SJSA1 (cell line): ENCODE measurements at places on chromosomes 12 and 14. TPM values are rescaled to one million over a fixed set of nuclear protein-coding genes. Genes with fewer than 3 reads are reported as not detected.

The REM2 gene
- 0.05 TPM in 1 of 2 replicates, not detected in the other for total RNA-seq

The SP1 gene
- 19.8 and 33.9 TPM in 2 replicates for total RNA-seq

The SLC17A8 gene
- not detected in 2 replicates for total RNA-seq

The GRIP1 gene
- total RNA-seq = 2.0 and 3.5 TPM in 2 replicates

The SDR9C7 gene
- not detected in 2 replicates for total RNA-seq

The OVCH1 gene
- total RNA-seq = not detected in 2 replicates

- no peak overlapping the region for H3K4me3 ChIP-seq
- DNase-seq = no peak
- H3K36me3 ChIP-seq = no peaks in the 10 kb centered on the region
- H3K27ac ChIP-seq = no peak overlapping the region
- no peaks in the 10 kb centered on the region for H3K4me1 ChIP-seq
Observed at GRCh38 chr14:42421377-42422078, 814.9 kb downstream of the LRFN5 start.

GRCh38 chr12:61037792-61038191, 1222.4 kb upstream of the USP15 start:
- H3K27me3 ChIP-seq = no peaks in the 10 kb centered on the region
- H3K4me3 ChIP-seq = no peak overlapping the region
- H3K4me1 ChIP-seq = no peaks in the 10 kb centered on the region
- DNase-seq = no peak
- H3K36me3 ChIP-seq = no peaks in the 10 kb centered on the region
- no peak overlapping the region for H3K27ac ChIP-seq

DNA sequence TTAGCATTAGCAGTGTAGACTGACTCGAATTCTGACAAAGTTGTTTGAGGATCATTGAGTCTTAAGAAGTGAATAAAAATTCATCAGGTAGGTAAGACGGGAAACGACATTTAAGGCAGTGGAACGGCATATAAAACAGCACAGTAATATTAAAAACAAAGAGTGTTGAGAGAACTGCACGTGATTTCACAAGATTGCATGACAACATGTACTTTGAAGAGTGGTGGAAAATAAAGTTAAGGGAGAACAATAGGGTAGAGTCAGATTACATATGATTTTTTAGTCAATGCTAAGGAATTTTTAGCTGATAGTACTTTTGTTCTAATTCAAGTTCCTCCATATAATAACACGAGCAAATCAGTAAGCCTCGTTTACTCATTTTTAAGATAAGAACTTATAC, 115.4 kb downstream of the SOX5 start:
- H3K27me3 ChIP-seq = no peaks in the 10 kb centered on the region
- H3K4me3 ChIP-seq = no peak overlapping the region
- no peak for DNase-seq
- no peak overlapping the region for H3K27ac ChIP-seq

DNA sequence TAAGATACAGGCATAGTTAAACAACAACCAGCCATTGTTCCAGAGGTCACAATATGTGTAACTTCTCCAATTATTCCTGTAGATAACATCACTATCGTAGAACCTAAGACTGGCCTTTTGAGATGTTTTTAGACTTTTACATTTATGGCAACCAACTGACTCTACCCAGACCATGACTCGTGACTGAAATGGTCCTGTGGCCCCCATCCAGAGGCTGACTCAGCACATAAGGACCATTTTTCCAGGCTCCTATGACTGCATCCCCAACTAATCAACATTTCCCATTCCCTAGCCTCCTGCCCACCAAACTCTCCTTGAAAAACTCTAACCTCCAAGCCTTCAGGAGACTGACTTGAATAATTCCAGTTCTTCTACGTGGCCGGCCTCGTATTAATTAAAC, 52.6 kb upstream of the NID2 start:
- DNase-seq = no peak
- no peaks in the 10 kb centered on the region for H3K36me3 ChIP-seq
- H3K4me3 ChIP-seq = no peak overlapping the region
- H3K27me3 ChIP-seq = no peaks in the 10 kb centered on the region
- H3K4me1 ChIP-seq = peaks cover 13% of the 10 kb centered on the region
- H3K27ac ChIP-seq = no peak overlapping the region

GRCh38 chr12:98699586-98699985, 54.5 kb downstream of the APAF1 start:
- no peak overlapping the region for H3K4me3 ChIP-seq
- no peaks in the 10 kb centered on the region for H3K4me1 ChIP-seq
- peaks cover 36% of the 10 kb centered on the region for H3K36me3 ChIP-seq
- H3K27me3 ChIP-seq = no peaks in the 10 kb centered on the region

GRCh38 chr14:105173901-105174894, 5.6 kb upstream of the JAG2 start:
- DNase-seq = no peak
- peaks cover 34% of the 10 kb centered on the region for H3K4me1 ChIP-seq
- H3K27ac ChIP-seq = no peak overlapping the region
- H3K27me3 ChIP-seq = no peaks in the 10 kb centered on the region
- peaks cover 8% of the 10 kb centered on the region for H3K36me3 ChIP-seq
- H3K4me3 ChIP-seq = no peak overlapping the region

DNA sequence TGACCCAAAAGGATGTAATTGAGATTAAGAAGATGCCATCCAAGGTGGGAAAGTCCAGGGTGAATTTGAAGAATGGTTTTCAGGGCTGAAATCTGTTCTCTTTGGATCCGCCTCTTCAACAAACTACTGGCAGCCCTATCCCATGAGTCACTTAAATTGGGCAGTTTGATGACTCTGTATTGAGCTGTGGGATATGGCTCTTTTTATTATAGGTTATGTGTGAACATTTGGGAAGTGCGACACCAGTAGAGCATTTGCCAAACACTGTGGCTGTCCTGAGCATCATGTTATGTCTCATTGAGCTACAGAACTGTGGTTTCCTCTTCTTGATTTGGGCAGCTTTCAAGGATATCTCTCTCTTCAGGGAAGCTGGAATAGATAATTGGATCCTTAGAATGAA, 22.3 kb downstream of the IFT43 start:
- no peaks in the 10 kb centered on the region for H3K4me1 ChIP-seq
- no peaks in the 10 kb centered on the region for H3K27me3 ChIP-seq
- no peak for DNase-seq
- no peak overlapping the region for H3K4me3 ChIP-seq
- no peak overlapping the region for H3K27ac ChIP-seq
- H3K36me3 ChIP-seq = no peaks in the 10 kb centered on the region
